ENCODE measurements at places on chromosomes 1 and 21.

DNA sequence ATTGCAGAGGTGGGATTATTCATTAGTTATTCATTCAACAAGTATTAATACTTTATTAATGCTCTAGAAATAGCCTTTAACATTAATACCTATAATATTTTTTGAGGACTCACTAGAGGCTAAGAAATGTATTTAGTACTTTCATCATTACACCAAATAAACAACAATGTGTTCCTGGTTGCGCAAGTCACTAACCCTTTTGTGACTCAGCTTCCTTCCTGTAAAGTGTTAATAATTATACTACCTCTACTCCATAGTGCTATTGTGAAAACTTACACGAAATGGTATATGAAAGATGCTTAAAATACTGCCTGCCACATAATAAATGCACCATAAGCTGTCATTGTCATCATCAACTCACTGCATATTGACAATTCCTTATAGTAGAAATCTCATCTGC, 431.0 kb downstream of the DPYD start:
- no peaks in the 10 kb centered on the region for H3K36me3 ChIP-seq
- H3K4me1 ChIP-seq = no peaks in the 10 kb centered on the region
- DNase-seq = no peak
- no peak overlapping the region for H3K4me3 ChIP-seq
- H3K27ac ChIP-seq = no peak overlapping the region
- H3K27me3 ChIP-seq = no peaks in the 10 kb centered on the region

DNA sequence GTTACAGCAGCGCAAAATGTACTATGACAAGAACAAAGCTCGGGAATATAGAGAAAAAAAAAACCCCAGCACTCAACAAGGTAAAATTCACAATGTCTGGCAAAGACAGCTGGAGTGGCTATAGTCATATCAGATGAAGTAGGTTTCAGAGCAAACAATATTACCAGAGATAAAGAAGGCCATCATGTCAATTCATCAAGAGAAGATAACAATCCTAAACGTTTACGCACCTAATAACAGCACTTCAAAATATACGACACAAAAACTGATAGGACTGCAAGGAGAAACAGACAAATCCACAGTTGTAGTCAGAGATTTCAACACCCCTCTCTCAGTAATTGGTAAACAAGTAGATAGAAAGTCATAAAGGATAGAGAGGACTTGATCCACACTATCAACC, 455.2 kb downstream of the PTPRU start:
- no peaks in the 10 kb centered on the region for H3K36me3 ChIP-seq
- no peak for DNase-seq
- H3K27ac ChIP-seq = no peak overlapping the region
- no peaks in the 10 kb centered on the region for H3K27me3 ChIP-seq
- no peak overlapping the region for H3K4me3 ChIP-seq
- H3K4me1 ChIP-seq = no peaks in the 10 kb centered on the region

- DNase-seq = no peak
- no peaks in the 10 kb centered on the region for H3K36me3 ChIP-seq
- H3K27me3 ChIP-seq = no peaks in the 10 kb centered on the region
- H3K27ac ChIP-seq = no peak overlapping the region
Measured at GRCh38 chr1:41414296-41414695, 53.1 kb downstream of the FOXO6 start.

- H3K4me1 ChIP-seq = no peaks in the 10 kb centered on the region
- no peaks in the 10 kb centered on the region for H3K36me3 ChIP-seq
- H3K27me3 ChIP-seq = no peaks in the 10 kb centered on the region
- H3K4me3 ChIP-seq = no peak overlapping the region
- no peak overlapping the region for H3K27ac ChIP-seq
- DNase-seq = no peak
Measured at GRCh38 chr1:231487910-231488309, 40.6 kb upstream of the TSNAX start.

- no peaks in the 10 kb centered on the region for H3K27me3 ChIP-seq
- H3K27ac ChIP-seq = no peak overlapping the region
- H3K36me3 ChIP-seq = no peaks in the 10 kb centered on the region
Measured at GRCh38 chr1:203335503-203335902, 15.4 kb downstream of the FMOD start.

- DNase-seq = no peak
- H3K27ac ChIP-seq = peak overlapping the region; percentile 99
- no peaks in the 10 kb centered on the region for H3K4me1 ChIP-seq
- peak overlapping the region; percentile 71 for H3K4me3 ChIP-seq
- no peaks in the 10 kb centered on the region for H3K36me3 ChIP-seq
Measured at GRCh38 chr1:56576880-56577405, 2.4 kb downstream of the PLPP3 start.

DNA sequence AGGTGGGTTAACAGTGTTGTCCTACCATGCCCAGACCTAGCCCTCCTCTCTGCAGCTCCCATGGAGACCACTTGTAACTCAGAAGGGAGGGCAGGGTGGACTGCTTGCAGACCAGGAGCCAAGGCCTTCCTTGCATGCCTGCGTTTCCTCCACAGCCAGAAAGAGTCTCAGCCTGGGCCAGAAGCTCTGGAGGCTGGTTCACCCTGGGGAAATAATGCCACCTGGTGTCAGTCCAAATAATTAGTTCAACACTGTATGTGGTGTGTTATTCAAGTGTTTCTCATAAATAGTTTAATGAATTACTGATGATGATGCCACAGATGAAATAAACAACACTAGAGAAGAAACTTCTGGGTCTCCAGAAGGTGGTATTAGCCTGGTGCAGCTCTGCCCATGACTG, 16.9 kb upstream of the VANGL1 start:
- H3K27me3 ChIP-seq = no peaks in the 10 kb centered on the region
- H3K36me3 ChIP-seq = no peaks in the 10 kb centered on the region
- DNase-seq = no peak
- H3K27ac ChIP-seq = no peak overlapping the region
- H3K4me1 ChIP-seq = no peaks in the 10 kb centered on the region
- H3K4me3 ChIP-seq = no peak overlapping the region

GRCh38 chr1:161241682-161242081, 3.7 kb upstream of the NR1I3 start:
- H3K4me3 ChIP-seq = no peak overlapping the region
- H3K36me3 ChIP-seq = no peaks in the 10 kb centered on the region
- no peak for DNase-seq
- no peaks in the 10 kb centered on the region for H3K27me3 ChIP-seq
- H3K27ac ChIP-seq = no peak overlapping the region
- H3K4me1 ChIP-seq = no peaks in the 10 kb centered on the region

DNA sequence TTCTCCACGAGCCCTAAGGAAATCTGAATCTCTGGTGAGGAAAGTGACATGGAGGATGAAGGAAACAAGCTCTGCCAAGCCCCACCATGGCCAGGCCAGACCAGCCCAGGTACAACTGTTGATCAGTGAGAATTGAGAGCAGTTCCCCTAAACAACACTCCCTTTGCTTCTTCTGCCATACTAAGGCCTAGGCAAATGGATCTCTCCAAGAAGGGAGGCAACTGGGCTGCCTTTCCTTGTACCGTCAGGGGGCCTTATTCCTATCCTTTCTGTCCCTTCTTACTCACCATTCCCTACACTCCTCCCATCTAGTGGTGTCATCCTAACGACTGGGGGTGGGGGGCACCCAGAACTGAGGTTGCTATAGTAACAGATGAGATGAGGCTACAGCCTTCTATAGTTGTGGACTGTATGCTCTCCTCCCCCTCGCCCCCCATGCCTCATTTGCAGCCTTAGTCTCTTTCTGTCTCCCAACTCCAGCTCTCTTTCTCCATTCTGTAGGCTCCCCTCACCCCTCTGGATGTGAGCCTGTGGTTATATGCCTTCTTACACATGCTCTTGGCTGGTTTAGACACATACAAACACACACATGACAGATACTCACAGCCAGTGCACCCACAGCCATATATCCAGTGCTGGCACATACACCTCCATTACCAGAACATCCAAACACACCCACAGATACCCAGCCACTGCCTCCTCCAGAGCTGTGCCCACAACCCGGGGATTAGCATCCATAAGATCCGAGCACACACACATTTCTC, 3.6 kb downstream of the PEA15 start:
- H3K27ac ChIP-seq = no peak overlapping the region
- H3K36me3 ChIP-seq = no peaks in the 10 kb centered on the region
- no peak overlapping the region for H3K4me3 ChIP-seq
- H3K4me1 ChIP-seq = no peaks in the 10 kb centered on the region
- DNase-seq = no peak

- no peaks in the 10 kb centered on the region for H3K4me1 ChIP-seq
- no peak overlapping the region for H3K27ac ChIP-seq
- DNase-seq = no peak
- no peaks in the 10 kb centered on the region for H3K36me3 ChIP-seq
Measured at GRCh38 chr21:44988607-44989536, 49.0 kb downstream of the SLX9 start.

- no peaks in the 10 kb centered on the region for H3K4me1 ChIP-seq
- H3K36me3 ChIP-seq = peaks cover 39% of the 10 kb centered on the region
- H3K4me3 ChIP-seq = no peak overlapping the region
- H3K27me3 ChIP-seq = no peaks in the 10 kb centered on the region
- DNase-seq = no peak
- H3K27ac ChIP-seq = no peak overlapping the region
Measured at GRCh38 chr1:171794085-171794484, 12.6 kb downstream of the METTL13 start.

- no peaks in the 10 kb centered on the region for H3K36me3 ChIP-seq
- H3K27ac ChIP-seq = peak overlapping the region; percentile 63
- H3K27me3 ChIP-seq = no peaks in the 10 kb centered on the region
- DNase-seq = peak; percentile 74
- H3K4me3 ChIP-seq = peak overlapping the region; percentile 50
Measured at GRCh38 chr1:66331658-66332547, 202.1 kb upstream of the SGIP1 start.

GRCh38 chr1:220572416-220572815, 44.5 kb downstream of the MARK1 start:
- H3K27me3 ChIP-seq = no peaks in the 10 kb centered on the region
- no peaks in the 10 kb centered on the region for H3K36me3 ChIP-seq
- DNase-seq = no peak
- H3K4me3 ChIP-seq = no peak overlapping the region

DNA sequence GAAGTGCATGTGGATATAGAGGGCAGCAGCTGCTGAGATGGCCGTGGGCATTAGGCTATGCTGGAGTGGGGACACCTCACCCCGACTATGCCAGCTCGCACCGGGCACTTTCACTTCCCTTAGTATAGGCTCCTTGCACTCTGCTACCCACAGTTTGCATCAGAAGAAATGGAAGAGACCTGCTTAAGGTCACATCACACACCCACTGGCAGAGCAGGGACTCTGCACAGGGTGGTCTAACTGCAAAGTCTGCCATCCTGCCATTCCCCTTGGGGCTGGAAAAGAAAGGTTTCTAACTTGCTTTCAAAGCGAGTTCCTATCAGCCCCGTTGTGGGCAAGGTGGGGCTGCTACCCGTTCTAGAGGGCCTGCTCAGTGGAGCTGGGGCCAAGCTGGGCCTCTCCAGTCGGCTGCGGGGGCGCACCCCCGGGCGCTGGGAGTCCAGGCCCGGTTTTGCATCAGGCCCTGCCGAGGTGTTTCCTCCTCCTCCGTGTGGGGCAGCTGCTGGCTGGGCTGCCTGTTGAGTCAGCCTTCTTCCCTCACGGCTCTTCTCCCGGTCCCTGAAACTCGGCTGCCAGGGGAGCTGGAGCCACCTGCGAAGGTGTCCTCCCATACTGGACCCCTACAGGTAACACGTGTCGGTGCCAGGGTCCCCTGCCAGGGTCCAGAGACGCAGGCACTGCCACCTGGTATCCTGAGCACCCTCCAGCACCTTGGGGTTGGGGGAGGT, at the start of gene SYTL1:
Gene SYTL1 (plus strand): TSS at position 498 of the 728 bp plus-strand sequence. CDS start 3,313 bp downstream, outside the sequence.
- H3K27me3 ChIP-seq = no peaks in the 10 kb centered on the region
- peak within 1 kb of the TSS; percentile 62 for H3K27ac ChIP-seq
- DNase-seq = no peak
- no peaks in the 10 kb centered on the region for H3K4me1 ChIP-seq

GRCh38 chr1:244160455-244161235, 109.6 kb downstream of the ZBTB18 start:
- H3K4me1 ChIP-seq = no peaks in the 10 kb centered on the region
- H3K4me3 ChIP-seq = no peak overlapping the region
- no peak for DNase-seq
- no peak overlapping the region for H3K27ac ChIP-seq
- no peaks in the 10 kb centered on the region for H3K27me3 ChIP-seq
- no peaks in the 10 kb centered on the region for H3K36me3 ChIP-seq

- no peaks in the 10 kb centered on the region for H3K4me1 ChIP-seq
- H3K36me3 ChIP-seq = no peaks in the 10 kb centered on the region
- H3K27ac ChIP-seq = peak overlapping the region; percentile 21
- no peak overlapping the region for H3K4me3 ChIP-seq
- no peaks in the 10 kb centered on the region for H3K27me3 ChIP-seq
- no peak for DNase-seq
Measured at GRCh38 chr1:246571953-246572352, 5.7 kb downstream of the CNST start.

GRCh38 chr1:98342566-98342965, 319.0 kb upstream of the SNX7 start:
- no peak overlapping the region for H3K27ac ChIP-seq
- no peaks in the 10 kb centered on the region for H3K27me3 ChIP-seq
- no peak overlapping the region for H3K4me3 ChIP-seq

- H3K36me3 ChIP-seq = no peaks in the 10 kb centered on the region
- no peaks in the 10 kb centered on the region for H3K27me3 ChIP-seq
- H3K27ac ChIP-seq = peak overlapping the region; percentile 98
Measured at GRCh38 chr1:35931446-35932157, 697 bp downstream of the AGO3 start.

DNA sequence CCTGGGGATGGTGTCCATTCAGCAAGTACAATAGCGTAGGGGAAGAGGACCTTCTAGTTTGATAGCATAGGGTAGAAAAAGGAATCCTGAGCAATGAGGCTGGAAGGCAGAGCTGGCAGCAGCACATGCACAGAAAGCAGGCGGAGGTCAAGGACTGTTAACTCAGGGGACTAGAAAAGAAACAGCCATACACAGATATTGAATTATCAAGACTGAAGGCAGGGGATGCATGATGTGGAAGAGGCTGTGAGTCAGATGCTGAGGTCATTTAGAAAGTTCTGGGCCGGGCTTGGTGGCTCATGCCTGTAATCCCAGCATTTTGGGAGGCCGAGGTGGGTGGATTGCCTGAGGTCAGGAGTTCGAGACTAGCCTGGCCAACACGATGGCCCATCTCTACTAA, 65.6 kb downstream of the OPTC start:
- no peak overlapping the region for H3K27ac ChIP-seq
- no peak for DNase-seq
- H3K4me3 ChIP-seq = no peak overlapping the region
- no peaks in the 10 kb centered on the region for H3K36me3 ChIP-seq

DNA sequence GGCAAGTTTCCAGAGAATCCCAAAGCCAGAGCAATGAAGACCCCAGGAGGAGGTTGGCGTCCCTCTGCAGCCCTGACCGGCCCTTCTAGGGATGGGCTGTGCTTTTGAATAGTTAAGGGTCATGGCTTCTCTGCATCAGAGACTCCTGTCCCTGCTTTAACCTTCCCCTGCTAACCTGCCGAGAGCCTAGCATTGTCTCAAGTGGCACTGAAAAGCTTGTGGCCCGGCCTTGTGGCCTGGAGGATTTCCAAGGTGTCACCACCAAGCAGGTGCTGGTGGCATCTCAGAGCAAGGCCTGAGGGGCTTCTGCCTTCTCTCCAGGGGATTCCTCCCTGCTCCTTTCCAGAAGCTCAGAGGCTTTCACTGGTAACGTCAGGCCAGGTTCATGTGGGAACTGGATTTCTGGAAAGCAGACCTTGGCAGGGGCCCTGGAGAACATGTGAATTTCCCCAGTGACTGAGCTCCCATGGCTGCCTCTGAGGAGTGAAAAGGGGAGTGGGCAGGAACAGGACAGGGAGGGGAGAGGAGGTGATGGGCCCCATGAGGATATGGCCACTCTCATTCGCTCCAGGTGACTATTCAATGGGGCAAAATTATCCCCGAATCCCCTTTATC, 409.9 kb downstream of the PTPRU start:
- H3K27ac ChIP-seq = no peak overlapping the region
- no peaks in the 10 kb centered on the region for H3K36me3 ChIP-seq
- no peak for DNase-seq
- no peaks in the 10 kb centered on the region for H3K27me3 ChIP-seq
- no peak overlapping the region for H3K4me3 ChIP-seq
